ENCODE measurements at places on chromosomes 1 and 21.

DNA sequence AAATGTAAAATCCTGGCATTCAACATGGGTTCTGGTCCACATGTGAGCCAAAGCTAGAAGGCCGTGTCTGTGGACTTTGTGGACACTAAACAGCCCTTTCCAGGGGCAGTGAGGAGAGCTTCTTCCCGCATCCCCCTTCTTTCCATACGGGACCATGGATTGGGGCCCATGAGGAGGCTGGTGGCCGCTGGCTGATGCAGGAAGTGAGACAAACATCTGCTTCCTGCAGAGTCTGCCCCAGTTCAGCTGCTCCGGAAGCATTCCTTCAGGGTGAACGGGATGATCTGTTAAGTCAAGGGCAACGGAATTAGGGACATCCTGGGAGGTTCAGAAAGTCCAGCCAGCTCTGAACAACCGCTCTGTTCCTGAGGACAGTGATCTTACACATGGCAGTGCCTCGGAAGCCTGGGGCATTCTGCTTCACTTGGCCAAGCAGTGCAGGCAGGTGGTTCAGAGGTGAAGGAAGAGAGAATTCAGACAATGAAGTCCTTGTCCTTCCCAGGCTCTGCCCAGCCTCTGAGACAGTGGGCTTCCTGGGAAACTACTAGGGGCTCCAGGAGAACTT, 1.5 kb downstream of the CA6 start:
- DNase-seq = no peak

GRCh38 chr1:195373856-195374255, 1234.4 kb downstream of the KCNT2 start:
- DNase-seq = no peak

GRCh38 chr1:217539510-217539909, 91.4 kb downstream of the GPATCH2 start:
- no peak for DNase-seq

DNA sequence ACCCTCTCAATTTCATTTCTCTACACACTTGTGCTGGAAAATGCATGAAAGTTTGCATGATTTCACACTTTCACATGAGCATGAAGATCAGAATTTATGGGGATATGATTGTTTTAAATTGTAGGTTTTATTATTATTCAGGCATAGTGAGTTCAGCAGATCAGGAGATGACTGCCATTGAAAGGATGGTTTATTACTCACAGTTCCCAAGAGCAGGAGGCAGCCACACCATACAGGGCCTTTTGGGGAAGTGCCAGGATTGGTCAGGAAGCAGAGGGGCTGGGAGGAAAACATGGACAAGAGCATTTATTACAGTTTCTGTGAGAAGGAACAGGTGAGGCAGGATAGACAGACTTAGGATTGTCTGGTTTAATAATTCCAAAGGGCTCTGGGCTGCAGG, 114.6 kb upstream of the KCNJ15 start:
- no peak for DNase-seq

DNA sequence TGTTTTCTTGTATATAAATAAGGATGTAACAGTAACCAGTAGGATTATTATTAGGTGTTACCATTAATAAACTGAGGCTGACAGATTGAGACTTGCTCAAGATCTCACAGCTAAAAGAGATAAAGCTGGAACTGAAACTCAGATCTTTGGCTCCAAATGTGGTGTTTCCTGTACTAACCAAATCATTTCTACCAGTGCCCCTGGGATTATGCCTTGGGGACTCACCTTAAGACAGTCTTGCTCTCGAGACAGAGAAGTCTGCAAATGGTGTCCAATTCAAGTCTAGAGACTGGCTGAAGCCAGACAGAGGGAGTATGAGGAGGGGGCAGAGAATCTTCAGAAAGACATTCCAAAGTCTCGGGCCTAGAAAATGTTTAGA, 593 bp upstream of the CD53 start:
- DNase-seq = no peak

GRCh38 chr1:20481643-20482498, 4.1 kb downstream of the CAMK2N1 start:
- no peak for DNase-seq

GRCh38 chr1:230103306-230104173, 36.5 kb downstream of the GALNT2 start:
- DNase-seq = no peak

DNA sequence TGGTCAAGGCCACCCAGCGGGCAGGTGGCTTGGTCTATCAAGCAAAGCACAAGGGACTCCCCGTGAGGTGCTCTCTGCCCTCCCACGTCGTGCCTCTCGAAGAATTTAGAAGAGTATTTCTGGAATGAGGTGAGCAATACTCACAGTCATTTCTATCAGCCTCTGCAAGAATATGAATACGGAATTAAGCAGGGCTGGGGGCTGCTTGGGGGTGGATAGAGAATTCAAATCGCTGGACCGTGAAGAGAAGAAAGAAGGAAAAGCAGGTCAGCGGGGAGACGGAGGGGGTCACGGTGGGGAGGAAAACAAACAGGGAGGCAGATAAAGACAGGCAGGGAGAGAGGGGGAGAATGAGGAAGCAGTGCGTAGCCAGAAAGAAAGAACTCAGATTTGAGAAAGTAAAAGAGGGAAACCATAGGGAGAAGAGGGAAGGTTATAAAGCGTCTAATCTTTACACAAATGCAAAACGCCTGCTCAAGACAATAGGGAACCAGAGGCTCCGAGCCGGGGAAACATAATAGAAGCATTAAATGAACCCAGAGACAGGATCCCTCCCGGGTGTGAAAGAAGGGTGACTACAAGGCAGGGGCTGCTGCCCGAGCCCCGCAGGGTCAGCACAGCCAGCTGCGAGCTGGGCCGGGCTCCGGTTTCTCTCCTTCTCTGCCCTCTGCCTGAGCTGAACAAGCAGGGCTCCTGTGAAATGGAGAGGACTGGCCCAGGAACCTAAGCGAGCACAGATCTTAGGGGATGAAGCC, 2.1 kb upstream of the EDN2 start:
- DNase-seq = no peak

- no peak for DNase-seq
Observed at GRCh38 chr1:2003541-2004131, at the start of gene CFAP74. CFAP74 (minus strand) TSS chr1:2003786; CDS start chr1:1990956, 12,830 bp downstream.

GRCh38 chr1:10961300-10961833, 51.1 kb upstream of the TARDBP start:
- DNase-seq = no peak

- DNase-seq = no peak
Observed at GRCh38 chr1:209723756-209724693, 19.4 kb downstream of the HSD11B1 start.

DNA sequence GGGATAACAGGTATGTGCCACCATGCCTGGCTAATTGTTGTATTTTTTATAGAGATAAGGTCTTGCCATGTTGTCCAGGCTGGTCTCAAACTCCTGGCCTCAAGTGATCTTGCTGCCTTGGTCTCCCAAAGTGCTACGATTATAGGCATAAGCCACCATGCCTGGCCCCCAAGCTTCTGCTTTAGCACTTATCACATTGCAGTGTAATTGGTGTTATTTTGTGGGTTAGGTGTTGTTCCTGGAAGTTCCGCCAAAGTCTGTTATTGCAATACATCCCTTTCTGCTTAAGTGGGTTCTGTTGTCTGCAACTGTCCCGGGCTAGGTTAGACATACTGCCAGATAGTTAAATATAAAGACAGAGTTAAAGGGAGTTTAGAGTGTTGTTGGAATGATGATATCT, 3.4 kb downstream of the ZCCHC17 start:
- no peak for DNase-seq

DNA sequence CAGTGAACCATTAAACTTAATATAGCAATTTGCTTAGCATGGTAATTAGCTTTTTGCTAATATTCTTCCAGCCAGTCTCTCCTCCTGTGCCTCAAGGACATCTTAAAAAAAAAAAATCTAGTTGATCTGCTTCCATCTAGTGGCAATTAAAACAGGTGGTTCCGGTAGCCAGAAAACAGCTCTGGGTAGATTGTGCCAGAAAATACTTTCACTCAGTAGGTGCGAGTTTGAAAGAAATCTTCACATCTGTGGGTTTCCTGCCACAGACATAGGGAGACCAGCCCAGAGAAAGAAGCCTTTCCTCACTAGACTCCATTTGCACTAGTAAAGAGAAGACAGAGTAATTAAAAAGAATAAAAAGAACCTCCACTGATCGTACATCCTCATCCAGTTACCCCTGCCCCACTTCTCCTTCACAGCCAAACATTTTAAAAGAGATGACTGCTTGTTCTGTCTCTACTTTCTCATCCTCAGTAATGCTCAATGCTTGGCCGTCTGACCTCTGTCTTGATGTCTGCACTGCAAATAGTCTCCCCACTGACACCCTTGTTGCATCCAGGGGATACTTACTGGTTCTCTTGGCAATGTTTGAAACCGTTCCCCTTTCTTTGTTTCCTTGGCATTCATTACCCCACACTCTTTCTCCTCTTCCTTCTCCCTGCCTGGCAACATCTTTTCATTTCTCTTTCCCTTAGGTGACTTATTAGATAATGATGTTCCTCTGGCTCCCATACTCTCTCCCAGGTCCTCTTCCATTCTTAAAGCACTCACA, 16.9 kb downstream of the SELL start:
- no peak for DNase-seq

GRCh38 chr1:97943354-97943753, 22.5 kb upstream of the DPYD start:
- DNase-seq = no peak

- DNase-seq = no peak
Observed at GRCh38 chr21:37273911-37274690, 7.0 kb upstream of the VPS26C start.

- no peak for DNase-seq
Observed at GRCh38 chr1:185574139-185574875, 159.9 kb upstream of the HMCN1 start.

DNA sequence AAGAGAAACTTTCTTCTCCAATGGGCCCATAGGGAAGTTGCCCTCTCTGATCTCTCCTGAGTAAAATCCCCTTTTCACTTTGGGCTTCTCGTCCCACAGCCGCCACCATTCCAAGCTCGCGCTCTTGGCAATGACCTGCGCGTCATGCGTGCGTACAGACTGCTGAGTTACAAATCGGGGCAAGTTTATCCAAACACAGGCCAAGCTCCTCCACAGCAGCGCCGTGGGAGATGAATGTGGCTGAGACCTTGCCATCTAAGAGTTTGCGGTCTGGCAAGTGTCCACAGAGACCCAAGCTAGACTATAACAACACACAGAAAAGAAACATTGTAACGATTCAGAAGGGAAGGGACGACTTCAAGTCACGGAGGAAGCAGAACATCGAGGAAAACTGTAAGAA, 116.3 kb upstream of the SOD1 start:
- DNase-seq = no peak

DNA sequence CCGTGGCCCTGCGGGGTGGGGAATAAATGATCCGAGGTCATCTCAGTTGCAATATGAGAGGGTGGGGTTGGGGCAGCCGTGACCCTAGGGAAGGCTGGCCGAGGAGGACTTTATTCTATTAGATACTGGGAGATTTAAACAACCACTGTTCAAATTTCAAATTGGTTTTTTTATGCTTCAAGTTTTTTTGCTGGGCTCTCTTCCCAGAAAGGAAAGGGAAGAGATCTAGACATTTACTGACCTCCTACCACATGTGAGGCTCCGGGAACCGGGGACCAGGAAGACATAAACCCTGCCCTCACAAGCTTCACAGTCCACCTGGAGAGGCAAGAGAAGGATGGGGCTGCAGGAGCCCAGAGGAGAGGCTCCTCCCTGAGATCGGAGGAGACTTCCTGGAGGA, 207.3 kb downstream of the FOXD2 start:
- no peak for DNase-seq

GRCh38 chr1:6462412-6463119, 3.4 kb downstream of the TNFRSF25 start:
- DNase-seq = no peak

- DNase-seq = no peak
Observed at GRCh38 chr21:31599563-31599962, 59.9 kb upstream of the SOD1 start.

DNA sequence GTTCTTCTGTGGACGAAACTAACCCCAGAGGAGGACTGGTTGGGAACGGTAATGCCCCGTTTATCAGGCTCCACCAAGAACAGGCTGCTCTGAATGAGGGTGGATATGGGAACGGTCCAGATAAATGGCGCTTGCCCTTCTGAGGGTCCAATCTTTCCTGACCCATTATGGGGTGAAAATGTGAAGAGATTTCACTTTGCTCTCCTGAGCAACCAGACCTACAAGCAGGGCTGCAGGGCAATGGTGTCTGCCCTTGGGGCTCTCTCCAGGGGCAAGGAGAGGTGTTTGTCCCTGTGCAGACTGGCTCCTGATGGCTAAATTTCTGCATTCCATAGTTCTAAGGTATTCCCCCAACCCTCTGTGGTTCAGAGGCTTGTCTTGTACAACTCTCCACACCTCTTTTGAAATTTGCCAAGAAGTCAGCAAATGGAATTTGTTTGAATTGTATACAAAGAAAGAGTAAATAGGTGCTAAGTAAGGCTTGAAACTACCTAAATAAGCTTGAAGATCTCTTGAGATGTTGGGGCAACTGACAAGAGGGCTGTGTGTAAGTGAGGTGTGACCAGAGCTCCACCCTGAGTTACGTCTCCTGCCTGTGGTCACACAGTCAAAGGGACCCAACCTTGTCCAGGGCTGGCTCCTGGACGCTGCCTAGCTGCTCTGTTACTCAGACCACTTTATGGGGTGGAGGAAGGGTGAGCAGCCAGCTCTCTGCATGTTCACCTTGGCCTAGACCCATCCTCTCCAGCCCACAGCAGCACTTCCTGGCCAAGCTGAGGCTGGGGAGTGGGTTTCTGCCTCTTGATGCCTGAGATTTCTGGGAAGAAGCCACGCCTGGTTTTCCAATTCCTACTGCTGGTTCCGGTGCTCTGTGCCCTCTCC, 24.8 kb downstream of the SLC2A1 start:
- DNase-seq = no peak

GRCh38 chr1:243493156-243494129, 237.6 kb downstream of the SDCCAG8 start:
- no peak for DNase-seq

All from cortex of kidney (tissue), 1 donor.